NCI-H774 (cell line): ENCODE measurements at places on chromosomes 16 and 17.

DNA sequence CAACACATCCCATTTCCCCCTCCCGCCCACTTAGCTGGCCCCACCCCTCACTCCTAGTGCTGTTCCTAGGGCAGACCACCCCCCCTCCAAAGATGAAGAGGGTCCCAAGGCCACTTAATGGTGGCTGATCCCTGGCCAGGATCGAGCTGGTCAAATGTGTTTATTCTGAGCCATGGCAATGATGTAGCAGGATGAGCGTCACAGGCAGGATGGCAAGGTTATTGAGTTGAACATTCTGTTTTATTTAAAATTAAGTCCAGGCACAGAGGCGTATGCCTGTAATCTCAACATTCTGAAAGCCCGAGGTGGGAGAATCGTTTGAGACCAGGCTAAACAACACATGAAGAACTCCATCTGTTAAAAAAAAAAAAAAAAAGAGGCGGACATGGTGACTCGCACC, 12.2 kb downstream of the ZNF423 start:
- DNase-seq, result no peak

DNA sequence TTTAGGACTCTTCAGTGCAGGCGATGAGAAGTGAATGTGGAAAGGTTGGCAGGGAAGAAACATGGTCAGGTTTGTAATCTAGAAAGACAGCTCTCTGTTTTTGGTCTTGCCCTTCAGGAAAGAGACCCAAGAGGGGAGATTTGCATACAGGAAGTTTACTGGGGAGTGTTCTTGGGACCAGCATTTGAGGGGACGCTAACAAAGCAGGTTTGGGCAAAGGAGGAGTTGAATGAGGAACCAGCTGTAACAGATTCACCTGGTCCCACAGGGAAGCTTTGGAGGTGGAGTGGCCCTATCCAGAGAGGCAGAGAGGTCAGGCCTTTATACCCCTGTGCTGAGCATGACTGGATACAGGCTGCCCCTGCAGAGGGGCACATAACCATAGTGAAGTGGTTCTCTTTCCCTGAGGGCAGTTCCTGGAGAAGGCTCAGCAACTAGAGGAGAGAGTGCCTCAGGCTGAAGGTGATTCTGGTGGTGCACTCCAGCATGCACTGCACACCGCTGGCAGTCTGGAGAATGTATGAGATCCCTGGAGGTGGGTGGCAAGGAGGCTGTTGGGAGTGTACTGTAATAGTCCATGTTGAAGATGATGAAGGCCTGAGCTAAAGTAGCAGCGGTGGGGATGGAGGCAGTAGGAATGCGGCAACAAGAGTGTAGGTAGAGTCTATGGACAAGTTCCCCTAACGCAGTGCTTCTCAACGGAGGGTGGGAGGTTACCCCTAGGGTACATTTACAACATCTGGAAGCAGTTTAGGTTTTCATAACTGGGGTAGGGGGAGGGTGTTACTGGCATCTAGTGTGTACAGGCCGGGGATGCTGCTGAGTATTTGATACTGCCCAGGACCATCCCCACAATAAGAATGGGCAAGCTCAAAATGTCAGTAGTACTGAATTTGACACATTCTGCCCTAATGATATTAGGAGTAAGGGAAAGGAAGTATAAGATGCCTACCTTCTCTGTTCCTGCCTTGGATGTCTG, 37.2 kb downstream of the MAP2K6 start:
- DNase-seq, result no peak

DNA sequence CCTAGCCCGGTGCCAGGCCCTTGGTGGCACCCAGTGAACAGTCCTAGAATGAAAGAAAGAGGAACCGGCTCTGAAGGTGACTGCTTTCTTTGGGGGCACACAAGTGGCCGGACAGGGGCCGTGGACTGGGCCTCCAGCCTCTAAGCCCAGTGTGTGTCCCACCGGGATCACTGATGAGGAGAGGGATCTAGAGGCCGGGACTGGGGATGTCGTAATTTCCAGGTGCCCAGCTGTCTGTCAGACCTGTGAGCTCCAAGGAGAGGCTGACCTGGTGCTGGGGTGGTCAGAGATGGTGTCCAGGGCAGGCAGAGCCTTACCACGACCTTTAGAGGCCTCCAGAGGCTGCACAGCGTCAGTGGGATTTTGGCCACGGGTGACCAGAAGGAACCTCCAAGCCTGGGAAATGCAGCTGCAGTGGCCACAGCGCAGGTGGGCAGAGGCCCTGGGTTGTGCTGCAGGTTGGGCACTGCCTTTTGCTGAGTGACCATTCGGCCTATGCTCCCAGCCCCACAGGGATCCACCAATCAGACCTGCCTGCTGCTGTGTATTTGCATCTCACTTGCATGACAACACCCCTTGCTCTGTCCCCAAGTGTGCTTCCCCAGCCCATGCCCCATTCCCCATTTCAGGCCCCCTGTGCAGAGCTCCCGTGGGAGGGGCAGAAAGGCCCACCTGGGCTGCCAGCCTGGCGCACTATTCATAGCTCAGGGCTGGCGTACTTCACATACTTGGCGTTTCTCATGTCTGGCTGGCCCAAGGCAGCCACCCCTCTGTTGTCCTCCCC, 12.5 kb downstream of the ARHGAP23 start:
- no peak for DNase-seq

GRCh38 chr17:80507965-80508364, 31.6 kb upstream of the NPTX1 start:
- DNase-seq, result no peak

DNA sequence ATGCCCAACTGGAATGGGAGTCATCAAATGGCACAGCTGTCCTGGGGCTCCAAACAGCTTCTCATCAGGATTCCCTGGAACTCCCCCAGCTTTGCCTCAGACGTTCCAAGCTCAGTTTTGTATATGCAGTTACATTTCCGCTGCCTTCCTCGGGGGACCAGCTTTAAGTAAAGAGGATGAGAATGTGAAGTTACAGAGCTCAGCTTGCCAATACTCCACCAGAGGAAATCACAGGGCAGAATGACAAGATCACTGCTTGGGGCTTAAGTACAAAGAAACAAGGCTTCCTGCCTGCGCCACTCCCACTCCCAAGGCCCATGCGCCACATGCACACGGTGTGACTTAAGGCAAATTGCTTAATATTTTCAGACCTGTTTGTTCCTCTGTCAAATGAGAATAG, 272.4 kb upstream of the CDH11 start:
- no peak for DNase-seq

GRCh38 chr16:10895053-10895946, 18.3 kb downstream of the CIITA start:
- DNase-seq, result no peak

DNA sequence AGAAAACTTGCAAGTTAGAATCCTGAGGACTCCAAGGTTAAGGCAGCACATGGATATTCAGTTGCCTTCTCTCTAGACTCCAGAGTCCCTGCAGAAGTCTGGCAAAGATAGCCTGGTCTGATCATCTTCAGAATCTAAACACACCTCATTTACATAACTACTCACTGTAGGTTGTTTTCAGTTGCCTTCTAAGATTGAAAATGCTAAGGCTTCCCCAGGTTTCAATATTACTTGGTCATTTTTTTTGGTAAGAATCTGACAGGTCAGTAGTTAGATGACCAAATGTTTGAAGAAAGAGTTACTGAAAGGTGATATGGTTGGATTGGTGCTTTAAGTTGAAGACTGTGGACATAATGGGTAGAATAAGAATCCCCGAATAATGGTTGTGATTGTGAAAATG, 205.4 kb upstream of the KCNJ16 start:
- no peak for DNase-seq

DNA sequence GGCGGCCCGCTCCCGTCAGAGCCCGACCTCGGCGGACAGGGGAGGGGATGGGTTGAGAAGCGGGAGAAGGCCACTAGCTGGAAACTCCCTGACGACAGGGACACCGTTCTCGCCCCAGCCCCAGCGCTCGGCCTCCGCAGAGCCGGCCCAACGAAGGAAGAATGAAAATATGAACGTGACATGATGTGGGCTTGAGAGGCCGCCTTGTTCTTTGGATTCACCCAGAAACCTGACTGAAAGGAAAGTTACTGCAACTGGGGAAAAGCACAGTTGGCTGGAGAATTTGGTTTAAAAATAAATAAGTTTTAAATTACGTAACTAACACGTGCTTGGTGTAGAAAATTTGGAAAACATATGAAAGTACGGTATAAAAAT, 21.1 kb downstream of the NPTX1 start:
- peak; percentile 63 for DNase-seq

GRCh38 chr16:57379579-57379978, 7.3 kb downstream of the CX3CL1 start:
- DNase-seq, result no peak

GRCh38 chr17:56819431-56820145, 14.1 kb downstream of the C17orf67 start:
- peak; percentile 65 for DNase-seq
